ENCODE measurements at places on chromosomes 2 and 18. TPM values are rescaled to one million over a fixed set of nuclear protein-coding genes. Genes with fewer than 3 reads are reported as not detected.

The RTP5 gene
- total RNA-seq = not detected

DNA sequence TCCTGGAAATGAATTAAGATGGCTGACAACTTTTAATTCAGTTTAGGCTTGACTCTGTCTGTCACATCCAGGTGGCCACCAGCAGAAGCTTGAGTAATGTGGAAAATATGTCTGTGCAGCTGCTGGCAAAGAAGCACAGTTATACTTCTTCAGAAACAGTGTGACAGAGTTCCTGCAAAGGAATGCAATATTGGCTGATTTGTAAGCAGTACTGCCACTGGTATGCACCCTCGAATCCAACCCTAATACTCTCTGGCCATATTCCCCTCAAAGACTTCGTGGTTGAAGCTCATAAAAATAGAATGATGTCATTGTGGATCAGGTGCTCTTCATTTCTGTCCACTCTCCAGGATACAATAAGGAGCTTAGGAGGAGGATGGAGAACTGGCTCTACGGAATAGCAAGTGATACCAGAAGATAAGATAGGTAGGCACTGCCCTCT lies 86.2 kb downstream of the METTL8 start:
- peak; percentile 99 for DNase-seq

GRCh38 chr2:170481201-170481600 lies 233.9 kb upstream of the SP5 start:
- DNase-seq = no peak

DNA sequence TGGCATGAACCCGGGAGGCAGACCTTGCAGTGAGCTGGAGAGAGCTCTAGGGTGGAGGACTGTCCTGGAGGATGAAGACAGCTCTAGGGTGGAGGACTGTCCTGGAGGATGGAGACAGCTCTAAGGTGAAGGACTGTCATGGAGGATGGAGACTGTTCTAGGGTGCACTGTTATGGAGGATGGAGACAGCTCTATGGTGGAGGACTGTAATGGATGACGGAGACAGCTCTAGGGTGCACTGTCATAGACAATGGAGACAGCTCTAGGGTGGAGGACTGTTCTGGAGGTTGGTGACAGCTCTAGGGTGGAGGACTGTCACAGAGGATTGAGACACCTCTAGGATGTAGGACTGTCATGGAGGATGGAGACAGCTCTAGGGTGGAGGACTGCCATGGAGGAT lies 21.1 kb upstream of the KCNG2 start:
- no peak for DNase-seq
